ENCODE measurements at places on chromosomes 5 and 9.

GRCh38 chr5:112833971-112834370 lies 27.1 kb upstream of the SRP19 start:
- no peak for DNase-seq

GRCh38 chr5:40202814-40203440 lies 476.8 kb upstream of the PTGER4 start:
- no peak for DNase-seq

DNA sequence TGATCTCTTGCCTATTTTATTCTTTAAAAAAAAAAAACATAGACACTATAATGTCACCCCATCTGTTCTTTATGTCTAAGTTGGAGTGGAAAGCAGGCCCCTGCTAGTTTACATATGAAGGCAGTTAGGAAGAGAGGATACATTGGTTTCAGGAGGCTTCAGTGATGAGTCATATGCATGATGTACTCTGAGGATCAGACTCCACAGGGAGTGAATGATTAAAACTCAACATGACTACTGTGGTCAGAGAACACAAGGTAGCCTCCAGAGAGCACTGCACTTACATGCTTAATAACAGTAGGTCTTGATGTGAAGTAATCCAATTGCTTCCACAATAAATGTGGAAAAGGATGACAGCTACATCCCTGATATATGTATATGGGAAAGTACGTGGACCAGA lies 22.7 kb upstream of the FSTL4 start:
- DNase-seq, result no peak

DNA sequence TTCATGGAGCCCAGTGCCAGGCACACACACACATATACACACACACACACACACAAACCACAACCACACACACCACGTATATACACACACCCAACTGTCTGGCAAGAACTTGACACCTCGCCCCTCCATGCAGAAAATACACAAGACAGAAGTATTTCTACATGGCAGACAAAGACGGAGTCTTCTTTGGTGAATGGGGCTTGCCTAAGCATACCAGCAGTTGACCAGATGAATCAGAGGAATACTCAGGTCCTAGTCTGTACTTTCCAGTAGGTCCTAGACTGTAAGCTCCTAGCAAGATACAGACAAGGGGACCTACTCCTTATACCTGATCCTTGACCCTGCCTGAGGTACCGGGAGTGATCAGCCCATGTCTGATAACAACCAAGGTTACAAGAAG lies 60.1 kb downstream of the SIL1 start:
- no peak for DNase-seq

GRCh38 chr9:111605041-111605559 lies 5.7 kb upstream of the PTGR1 start:
- DNase-seq, result no peak

DNA sequence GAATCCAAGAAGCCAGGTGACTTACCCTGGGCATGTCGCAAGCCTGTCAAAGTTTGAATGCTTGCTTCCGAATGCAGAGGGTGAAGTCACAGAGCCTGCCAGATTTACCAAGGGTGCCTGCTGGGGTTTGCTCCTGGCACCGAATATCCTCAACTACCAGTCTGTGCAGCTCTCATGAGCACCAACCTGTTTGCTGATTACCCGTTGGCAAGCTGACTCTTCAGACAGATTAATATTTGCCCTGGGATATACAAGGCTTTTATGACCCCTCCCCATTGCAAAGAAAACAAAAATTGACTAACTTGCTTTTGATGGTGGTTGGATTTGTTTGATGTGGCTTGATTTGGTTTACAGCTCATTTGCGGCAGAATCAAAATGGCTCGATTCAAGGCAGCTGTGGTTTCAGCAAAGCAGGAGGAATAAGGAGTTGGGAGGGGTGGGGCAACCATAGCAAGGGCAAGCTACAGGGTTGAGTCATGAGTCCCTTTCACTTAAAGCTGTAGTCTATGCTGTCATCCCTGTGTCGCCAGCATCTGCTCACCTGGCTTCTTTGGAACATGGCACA lies 82.3 kb upstream of the AGXT2 start:
- DNase-seq, result peak; percentile 63

DNA sequence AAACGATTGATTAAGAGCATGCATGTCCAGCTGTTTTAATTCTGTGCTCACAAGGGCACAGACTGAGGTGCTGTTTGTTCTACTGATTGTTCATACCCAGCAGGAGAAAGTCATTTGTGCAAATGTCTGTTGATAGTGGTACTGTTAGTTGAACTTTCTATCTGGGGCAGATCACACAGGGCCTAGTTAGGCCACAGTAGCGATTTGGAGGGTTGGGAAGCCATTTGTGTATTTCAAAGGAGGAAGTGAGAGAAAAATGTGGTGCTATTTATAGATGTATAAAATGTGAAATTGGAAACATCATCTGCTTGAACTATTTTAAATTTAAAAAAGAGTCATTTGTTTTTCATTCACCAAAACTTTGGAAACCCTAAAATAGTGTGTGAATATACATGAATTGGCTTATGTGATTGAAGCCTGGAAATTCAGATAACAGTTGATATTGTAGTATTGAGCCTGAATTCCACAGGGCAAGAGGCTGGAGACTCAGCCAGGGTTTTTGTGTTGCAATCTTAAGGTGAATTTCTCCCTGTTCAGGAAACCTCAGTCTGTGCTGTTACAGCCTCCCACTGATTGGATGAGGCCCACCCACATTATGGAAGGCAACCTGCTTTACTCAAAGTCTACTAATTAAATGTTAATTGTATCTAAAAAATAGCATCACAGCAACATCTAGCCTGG lies 162.0 kb upstream of the CDKN2B start:
- no peak for DNase-seq

DNA sequence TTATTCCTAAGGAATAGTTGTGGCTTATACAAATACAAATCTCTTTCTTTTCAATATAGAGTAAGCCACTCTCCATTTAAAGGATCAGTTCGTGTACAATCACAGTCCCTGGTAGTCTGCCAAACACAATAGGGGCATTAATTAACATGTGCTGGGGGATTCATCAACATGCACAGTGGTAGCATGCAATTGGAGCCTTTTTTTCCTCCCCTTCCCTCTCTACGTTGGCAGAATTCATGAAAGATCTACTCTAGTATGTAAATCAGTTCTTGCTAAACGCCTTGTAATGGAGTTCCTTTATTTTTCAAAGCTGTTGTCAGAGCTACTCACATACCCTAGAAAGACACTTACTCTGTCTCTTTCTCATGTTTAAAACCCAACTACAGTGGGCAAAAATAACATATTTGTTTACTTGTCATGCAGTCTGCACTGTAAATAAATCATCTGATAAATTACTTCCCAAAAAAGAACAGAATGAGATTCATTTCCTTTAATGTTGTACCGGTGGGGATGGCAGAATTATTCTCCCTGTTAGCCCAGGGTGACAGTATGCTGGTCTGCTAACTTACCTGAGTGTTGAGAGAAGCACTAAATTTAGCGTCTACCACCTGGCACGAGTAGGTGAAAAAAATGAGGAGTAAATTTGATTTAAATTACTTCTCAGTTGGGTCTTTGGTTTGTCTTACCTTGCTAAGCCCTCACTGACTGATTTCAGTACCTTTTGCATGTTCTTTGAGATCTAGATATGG lies 341.5 kb upstream of the CCNH start:
- DNase-seq, result no peak

- DNase-seq, result no peak
These were observed 28.9 kb upstream of the ZBTB43 start for GRCh38 chr9:126775926-126776325.

DNA sequence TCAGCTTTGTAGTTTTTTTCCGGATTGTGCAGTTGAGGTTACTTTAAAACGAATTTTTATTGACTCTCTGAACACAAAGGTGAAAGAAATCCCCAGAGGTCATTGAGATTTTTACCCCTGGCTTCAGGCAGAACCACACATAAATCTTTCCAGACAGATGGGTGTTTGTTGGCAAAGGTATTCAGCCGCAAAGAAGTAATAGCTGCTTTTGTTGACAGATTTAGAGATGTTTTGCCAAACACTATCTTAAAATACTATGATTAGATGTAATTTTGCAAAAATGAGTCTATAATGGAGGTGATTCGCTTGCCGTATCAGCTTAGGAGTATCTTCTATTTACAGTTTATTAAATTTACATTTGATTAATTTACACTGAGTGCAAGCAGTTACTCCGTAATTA lies 418.3 kb upstream of the CLINT1 start:
- no peak for DNase-seq

Data from activated CD8-positive, alpha-beta memory T cell treated with anti-CD3 and anti-CD28 coated beads, Interleukin-2, amount 50 U/mL, for 48 hours (primary cell).